ENCODE measurements at places on chromosomes 6 and 20. TPM values are rescaled to one million over a fixed set of nuclear protein-coding genes. Genes with fewer than 3 reads are reported as not detected.

The GPX6 gene
- polyA plus RNA-seq, result 1.4 TPM

GRCh38 chr6:70900047-70900446, 56.8 kb downstream of the B3GAT2 start:
- H3K27me3 ChIP-seq, result no peaks in the 10 kb centered on the region
- H3K27ac ChIP-seq, result no peak overlapping the region
- no peak overlapping the region for H3K4me3 ChIP-seq
- H3K4me1 ChIP-seq, result no peaks in the 10 kb centered on the region
- no peak for DNase-seq

The LY6G5C gene
- polyA plus RNA-seq, result 2.9 TPM

DNA sequence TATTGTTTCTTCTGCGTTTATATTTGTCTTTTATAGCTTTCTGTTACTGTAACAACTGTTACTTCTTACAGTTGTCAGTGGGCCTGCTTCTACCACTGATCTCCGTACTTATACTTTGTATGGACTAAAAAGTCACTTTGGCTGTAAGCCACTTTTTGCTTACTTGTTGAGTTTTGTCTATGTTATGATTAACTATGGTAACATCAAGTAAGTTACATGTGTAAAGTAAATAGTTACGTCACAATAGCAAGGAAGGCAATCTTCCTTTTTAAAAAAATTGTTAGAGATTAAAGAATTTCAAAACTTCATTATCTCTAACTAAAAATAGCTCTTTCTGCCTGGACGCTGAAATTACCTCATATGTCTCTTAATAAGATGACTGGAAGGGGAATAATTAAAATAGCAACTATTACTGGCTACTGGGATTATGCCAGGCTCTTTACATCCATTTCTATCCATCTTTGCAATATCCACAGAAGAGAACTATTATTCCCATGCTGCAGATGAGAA, 10.9 kb downstream of the TFB1M start:
- no peaks in the 10 kb centered on the region for H3K4me1 ChIP-seq
- peaks cover 28% of the 10 kb centered on the region for H3K36me3 ChIP-seq
- no peak overlapping the region for H3K27ac ChIP-seq
- no peaks in the 10 kb centered on the region for H3K27me3 ChIP-seq
- DNase-seq, result no peak
- H3K4me3 ChIP-seq, result no peak overlapping the region

DNA sequence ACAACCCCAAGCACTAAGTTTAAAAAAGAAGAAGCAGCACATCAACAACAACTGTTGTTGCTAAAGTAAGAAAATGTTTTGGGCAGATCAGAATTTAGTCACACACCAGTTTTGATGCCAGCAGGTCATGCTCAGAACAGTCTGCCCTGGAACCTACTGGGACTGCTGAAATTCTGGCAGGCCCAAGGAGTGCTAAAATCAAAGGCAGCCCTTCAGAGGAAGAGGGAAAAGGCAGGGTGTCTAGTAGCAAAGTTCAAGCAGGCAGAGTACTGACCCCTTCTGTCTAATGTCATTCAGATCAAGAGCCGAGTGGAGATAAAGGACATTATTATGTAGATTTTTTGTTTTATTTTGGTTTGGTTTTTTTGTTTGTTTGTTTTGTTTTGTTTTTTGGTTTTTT, 96.6 kb upstream of the LOC128125822 start:
- no peak overlapping the region for H3K27ac ChIP-seq
- no peaks in the 10 kb centered on the region for H3K4me1 ChIP-seq
- no peaks in the 10 kb centered on the region for H3K36me3 ChIP-seq
- H3K4me3 ChIP-seq, result no peak overlapping the region

- no peaks in the 10 kb centered on the region for H3K4me1 ChIP-seq
- no peaks in the 10 kb centered on the region for H3K27me3 ChIP-seq
- DNase-seq, result no peak
- H3K36me3 ChIP-seq, result no peaks in the 10 kb centered on the region
- H3K27ac ChIP-seq, result no peak overlapping the region
- no peak overlapping the region for H3K4me3 ChIP-seq
Observed at GRCh38 chr6:45104429-45104828, 223.7 kb upstream of the RUNX2 start.

The UBE2C gene
- polyA plus RNA-seq, result 99.2 TPM

The CNKSR3 gene
- polyA plus RNA-seq, result 28.7 TPM

The PCMTD2 gene
- 162 TPM for polyA plus RNA-seq

DNA sequence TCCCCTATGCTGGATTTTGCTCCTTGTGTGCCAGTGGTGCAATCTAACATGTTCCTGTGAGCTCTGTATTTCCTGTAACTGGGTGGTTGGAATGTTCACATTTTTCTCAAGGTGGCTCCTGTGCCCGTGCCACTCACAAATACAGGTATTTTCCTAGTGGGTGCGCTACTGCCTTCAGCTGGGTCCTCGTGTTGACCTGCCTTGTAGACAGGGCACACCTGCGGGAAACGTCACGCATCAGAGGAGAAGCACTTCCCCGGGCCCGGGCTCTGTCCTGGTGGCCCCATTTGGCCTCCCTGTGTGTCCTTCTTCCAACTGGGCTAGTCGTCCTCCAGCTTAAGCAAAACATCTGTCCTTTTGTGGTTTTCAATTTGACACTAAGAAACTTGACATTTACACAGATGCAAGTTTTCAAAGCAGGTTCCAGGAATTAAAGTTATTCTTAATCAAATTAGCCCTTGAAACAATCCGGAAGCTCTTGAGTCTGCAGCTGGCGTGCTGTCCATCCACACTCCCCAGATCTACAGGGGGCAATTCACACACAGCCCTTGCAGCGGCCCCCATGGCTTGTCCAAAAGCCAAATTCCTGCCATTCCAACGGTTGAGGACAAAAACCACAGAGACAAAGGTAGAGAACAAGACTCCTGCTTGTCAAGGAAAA, 275.1 kb downstream of the CDC5L start:
- no peaks in the 10 kb centered on the region for H3K27me3 ChIP-seq
- no peak overlapping the region for H3K27ac ChIP-seq
- H3K4me3 ChIP-seq, result no peak overlapping the region
- H3K36me3 ChIP-seq, result no peaks in the 10 kb centered on the region
- peaks cover 7% of the 10 kb centered on the region for H3K4me1 ChIP-seq
- no peak for DNase-seq

The FOXC1 gene
- 0.92 TPM for polyA plus RNA-seq

Measured in left lung (tissue), 14 donors.